ENCODE measurements at places on chromosomes 3 and 15. TPM values are rescaled to one million over a fixed set of nuclear protein-coding genes. Genes with fewer than 3 reads are reported as not detected.

- no peak for DNase-seq
Observed at GRCh38 chr3:65080432-65080831, 392.6 kb upstream of the ADAMTS9 start.

DNA sequence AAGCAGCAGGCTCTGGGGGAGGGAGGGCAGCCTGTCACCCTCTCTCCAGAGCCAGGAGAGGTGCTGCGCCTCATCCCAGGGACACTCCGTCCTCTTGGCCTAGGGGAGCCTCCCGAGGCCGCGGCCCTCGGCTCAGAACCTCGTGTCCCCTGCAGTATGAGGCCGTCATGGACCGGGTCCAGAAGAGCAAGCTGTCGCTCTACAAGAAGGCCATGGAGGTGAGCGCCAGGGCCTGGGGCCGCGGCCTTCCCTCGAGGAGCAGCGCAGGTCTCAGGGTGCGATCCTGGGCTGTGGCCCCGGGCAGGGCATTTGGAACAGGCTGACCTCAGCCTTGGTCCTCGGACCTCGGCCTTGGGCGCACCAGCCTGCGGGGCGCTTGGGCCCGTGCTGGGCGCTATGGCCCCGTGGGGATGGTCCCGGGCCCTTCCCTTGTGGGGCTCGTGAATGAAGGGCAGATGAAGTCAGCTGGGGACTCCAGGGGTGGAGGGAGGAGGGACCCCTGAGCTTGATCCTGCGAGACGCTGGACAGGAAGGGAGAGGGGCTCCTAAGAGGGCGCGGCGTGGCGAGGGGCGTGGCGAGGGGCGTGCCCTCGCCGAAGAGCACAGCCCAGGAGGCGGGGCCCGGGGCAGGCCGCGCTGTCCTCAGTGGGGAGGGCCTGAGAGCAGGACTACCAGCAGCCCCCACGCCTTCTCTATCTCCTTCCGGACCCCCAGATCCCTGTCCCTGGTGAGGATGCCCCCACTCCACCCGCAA lies 32.9 kb downstream of the PSTPIP1 start:
- DNase-seq, result no peak

DNA sequence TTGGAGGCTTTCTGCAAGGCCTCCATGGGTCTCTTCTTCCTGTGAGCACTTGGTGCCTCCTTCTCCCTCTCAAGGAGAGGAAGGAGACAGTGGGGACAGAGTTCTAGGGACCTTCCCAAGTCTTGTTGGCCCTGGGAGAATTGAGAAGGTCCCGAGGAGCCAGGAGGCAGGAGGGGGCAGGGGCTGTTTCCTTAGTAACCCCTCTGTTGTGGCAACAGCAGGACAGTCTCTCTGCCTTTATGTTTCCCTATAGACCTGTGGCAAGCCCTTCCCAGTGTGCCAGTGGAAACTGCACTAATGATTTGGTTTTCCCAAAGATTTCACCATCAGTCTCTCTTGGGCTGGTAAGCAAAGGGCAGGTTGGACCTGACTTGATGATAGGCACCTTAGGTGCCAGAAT lies 87.8 kb upstream of the GALNT15 start:
- no peak for DNase-seq

- DNase-seq, result peak; percentile 26
Observed at GRCh38 chr3:113912552-113913236, 35.1 kb upstream of the ZDHHC23 start.

GRCh38 chr3:31573036-31573779 lies 40.5 kb downstream of the STT3B start:
- DNase-seq, result no peak

- DNase-seq, result peak; percentile 58
Observed at GRCh38 chr3:196537319-196537984, 22.3 kb upstream of the SMCO1 start.

DNA sequence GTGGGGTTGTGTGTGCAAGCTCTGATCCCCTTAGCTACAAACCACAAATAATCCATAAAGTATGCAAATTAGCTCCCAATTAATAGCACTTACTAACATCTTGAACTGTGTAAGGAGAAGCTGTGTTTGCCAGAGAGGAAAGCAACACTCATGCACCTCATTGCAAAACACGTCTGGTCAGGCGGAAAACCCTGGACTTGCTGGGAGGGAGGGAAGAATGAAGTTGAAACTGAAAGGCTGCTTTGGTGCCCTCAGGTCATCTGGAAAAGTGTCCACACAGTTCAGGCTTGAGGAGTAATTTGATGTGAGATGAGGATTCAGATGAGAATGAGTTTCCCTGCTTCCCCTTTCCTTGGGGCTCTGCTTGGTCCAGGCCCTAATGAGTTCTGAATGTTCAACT lies 185.5 kb upstream of the ANKRD28 start:
- DNase-seq, result no peak

FOXB1 gene
- 0.27 TPM for total RNA-seq

GABRA5 gene
- total RNA-seq, result not detected
